ENCODE measurements at places on chromosomes 4 and X.

GRCh38 chr4:107800706-107801105 is 24.0 kb upstream of the SGMS2 start:
- DNase-seq, result no peak

DNA sequence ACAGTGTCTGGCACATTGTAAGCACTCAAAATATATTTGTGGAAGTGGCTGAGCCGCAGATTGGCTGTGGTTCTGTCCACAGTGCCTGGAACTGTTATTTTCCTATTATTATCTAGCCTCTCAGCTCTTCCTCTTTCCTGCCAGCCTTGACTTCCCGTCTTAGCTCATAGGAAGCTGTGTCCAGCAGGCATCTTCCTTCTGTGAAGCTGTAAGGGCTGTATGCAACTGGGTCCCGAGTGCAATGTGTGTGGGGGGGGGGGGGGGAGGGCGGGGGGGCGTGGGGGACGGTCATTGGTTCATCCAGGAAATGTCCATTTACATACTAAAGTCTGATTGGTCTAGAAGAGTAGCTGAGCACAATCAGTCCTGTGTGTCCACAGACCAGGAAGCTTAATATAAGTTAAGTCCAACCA is 210.7 kb downstream of the PDGFRA start:
- DNase-seq, result no peak

- no peak for DNase-seq
Measured at GRCh38 chrX:123060986-123061385, 123.1 kb upstream of the GRIA3 start.

- no peak for DNase-seq
Measured at GRCh38 chr4:13990596-13991589, 363.4 kb upstream of the BOD1L1 start.

Data from iPS DF 19.7 (cell line).